ENCODE measurements at places on chromosomes 13 and 19.
A peak's percentile ranks its signal among the peaks of the same experiment; 100 is the strongest.

DNA sequence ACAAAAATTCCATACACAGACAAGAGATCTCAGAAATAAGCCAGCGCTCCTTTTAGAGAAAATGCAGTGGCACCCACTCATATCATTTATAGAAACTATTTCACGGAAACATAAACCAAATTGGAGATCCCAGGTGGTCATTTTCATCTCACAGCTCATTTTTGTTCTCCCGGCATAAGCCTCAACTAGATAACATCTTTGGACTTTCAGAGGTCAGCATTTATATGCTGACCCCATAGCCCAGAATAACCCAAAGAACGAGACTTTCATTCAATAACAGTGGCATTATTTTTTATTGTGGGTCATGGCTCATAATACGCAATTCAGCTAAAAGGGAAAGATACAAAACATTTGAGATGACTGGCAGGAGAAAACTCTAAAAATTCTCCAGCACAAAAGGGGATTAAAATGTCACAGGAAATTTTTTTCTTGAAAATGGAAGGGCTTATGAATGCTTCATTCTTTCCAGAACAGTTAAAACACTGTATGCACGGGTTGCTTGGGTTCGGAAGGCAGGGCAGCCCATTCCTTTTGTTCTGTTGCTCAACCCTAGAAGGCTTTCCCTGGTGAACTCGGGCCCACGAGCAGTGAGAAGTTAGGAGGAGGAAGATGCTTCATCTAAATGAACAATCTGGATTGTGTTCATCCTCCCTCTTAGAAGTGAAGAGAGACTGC is 24.0 kb downstream of the STARD13 start:
- DNase-seq, result no peak

GRCh38 chr19:34217952-34218817 is 36.2 kb upstream of the GARRE1 start:
- DNase-seq, result peak; percentile 77

DNA sequence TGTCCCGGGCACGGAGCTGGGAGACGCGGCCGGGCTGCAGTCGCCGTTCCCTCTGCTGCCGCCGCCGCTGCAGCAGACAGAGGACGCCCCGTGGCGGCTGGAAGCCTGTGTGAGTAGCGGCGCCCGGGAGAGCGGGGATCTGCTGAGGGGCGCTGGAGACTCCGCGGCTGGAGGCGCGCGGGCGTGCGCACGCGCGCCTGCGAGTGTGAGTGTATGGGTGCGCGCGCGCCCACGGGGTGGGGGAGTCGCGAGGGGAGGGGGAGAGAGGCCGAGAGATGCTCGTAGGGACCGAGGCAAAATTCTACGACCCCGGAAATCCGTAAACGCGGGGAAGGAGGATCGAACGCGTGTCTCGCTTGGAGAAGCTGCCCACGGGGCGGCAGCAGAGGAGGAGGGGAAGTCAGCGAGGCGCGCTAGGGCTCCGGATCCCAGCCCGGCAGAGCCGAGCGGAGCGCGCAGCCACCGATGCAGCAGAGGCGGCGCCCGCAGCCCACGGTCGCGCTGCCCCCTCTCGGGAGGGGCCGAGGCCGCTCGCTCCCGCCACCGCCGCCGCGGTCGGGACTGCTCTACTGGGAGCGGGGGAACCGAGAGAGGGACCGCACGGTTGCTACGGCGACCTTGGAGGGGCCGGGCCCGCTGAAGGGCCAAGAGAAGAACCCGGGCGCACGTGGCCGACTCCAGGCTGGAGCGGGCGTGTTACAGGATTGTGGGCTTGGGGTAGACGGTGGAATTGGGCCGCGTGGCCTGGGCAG is at the start of gene ENOX1:
Gene ENOX1 (minus strand): TSS at position 207 of the 752 bp plus-strand sequence.
- no peak for DNase-seq

DNA sequence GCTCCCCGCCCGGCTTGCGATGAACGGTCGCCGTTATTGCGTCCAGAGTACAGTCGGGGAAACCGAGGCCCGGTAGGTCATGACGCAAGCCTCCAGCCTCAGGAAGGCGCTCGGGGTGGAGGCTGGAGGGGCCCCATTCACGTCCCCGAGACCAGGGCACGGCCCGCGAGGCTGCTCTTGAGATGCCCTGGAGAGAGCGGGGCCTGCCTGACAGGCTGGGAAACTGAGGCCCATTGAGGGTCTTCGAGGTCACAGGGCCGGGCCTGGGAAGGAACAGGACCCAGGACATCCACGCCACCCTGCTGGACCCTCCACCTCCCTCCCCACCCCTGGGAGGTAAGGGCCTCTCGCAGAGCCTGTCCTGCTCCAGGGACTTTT is 367 bp downstream of the NDUFS7 start:
- DNase-seq, result no peak

DNA sequence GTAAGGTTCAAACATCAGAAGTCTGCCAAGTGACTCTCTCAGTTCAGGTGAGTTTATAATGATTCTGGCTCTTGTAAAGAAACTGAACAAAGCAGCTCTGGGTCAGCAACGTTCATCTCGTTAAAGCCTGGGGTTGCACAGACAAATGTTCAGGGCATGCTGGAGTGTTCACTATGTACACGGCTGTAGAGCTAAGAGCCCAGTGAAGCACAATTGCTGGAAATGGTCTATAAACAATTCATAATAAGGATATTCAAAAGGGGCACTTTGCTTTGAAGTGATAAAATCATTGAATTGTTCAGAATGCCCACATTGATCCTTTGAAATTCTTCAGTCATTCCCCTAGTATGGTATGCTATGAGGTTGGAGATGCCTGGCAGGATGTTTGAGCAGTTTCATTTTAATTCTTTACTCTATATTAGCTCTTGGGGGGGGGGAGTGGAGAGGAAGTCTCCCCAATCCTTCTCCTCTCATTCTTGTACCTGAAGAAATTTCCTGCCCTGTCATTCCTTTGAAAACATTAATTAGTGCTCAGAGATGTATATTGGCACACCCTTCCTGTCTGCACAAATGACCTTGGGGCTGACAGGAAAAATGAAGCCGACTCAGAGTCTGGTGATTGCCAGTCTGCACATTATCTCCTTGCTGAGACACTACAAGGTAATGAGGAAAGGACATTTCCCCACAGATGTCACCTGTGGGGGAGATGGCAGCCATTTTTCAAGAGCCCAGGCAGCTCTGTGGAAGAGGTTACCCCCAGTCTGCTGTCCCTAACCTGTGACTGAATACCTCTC is 145.5 kb downstream of the DLEU7 start:
- DNase-seq, result no peak

GRCh38 chr13:74064805-74065312 is 69.3 kb downstream of the KLF12 start:
- no peak for DNase-seq

DNA sequence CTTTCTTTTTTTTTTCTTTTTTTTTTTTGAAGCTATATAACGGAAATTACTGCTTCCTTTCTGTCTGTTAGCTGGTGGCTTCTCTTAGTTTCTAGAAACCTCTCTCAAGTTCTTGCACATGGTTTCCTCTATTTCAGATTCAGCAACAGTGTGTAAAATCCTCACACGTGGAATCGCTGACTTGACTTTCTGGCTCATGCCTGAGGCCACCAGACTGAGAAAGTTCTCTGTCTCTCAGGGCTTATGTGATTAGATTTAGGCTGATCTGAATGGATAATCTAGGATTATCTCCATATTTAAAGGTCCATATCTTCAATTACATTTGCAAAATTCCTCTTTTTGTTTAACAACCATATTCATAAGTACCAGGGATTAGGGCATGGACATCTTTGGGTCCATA is 856.3 kb upstream of the SLITRK6 start:
- no peak for DNase-seq

- DNase-seq, result no peak
These were observed 72.0 kb downstream of the RUBCNL start for GRCh38 chr13:46315036-46315435.

GRCh38 chr13:80486402-80486801 is 145.5 kb upstream of the SPRY2 start:
- no peak for DNase-seq

GRCh38 chr19:46392252-46392801 is 21.0 kb downstream of the CCDC8 start:
- no peak for DNase-seq

GRCh38 chr13:31528176-31528575 is 211.2 kb upstream of the RXFP2 start:
- DNase-seq, result no peak

- peak; percentile 72 for DNase-seq
These were observed 32.7 kb upstream of the FLT1 start for GRCh38 chr13:28527629-28528028.

- DNase-seq, result no peak
These were observed 39.1 kb upstream of the SLC7A9 start for GRCh38 chr19:32908641-32909190.

DNA sequence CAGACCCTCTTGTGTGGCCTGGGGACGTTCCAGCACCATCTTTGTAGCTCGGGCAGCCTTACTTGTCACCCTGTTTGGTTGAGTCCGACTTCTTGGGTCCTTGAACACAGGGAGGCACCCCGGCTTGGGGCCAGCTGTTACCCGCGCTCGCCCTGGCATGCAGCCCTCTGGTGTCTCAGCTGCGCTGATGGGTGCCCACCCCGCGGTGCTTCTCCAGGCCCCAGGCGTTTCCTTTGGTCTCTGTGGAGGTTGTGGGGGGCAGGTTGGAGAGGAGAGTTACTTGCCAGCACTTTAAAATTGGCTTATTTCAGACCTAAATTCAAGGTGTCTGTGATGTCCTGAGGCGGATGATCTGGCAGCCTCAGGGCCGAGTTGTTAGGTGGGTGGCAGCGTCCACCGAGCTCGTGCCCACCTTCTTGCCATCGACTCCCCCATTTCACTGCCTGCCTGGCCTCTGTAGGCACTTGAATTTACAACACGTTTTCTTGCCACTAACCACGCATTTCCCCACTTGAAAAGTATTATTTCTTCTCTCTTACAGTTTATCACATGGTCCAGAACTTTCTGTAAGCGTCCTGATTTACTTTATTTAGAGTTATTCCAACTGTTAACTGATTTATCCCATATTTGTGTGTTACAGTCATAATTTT is 16.9 kb downstream of the UBAC2 start:
- DNase-seq, result no peak

DNA sequence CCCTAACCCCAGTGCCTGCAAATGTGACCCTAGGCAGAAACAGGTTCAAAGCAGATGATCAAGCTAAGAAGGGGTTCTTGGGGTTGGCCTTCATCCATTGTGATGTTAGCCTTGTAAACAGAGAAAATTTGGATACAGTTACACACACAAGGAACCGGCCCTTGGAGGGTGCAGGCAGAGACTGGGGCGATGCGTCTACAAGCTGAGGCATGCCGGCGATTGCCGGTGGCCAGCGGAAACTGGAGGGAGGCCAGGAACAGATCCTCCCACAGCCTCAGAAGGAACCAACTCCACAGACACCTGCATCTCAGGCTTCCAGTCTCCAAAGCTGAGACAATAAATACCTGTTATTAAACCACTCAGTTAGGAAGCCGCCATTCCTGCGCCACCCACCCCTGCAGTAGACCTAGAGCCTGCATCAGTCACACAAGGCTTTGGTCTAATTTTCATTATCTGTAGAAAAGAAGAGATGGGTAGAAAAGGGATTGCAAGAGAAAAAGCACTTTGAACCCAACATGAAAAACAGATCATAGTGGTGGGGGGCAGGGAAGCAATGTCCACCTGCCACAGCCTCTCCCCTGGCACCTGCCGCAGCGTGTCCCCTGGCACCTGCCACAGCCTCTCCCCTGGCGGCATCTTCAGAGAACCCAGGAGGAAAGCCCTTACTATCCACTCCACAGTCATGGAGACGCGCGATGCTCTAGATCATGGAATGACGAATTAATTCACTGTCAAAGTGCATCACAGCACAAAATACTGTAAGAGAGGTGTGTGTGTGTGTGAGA is 119.7 kb upstream of the SOX1 start:
- DNase-seq, result no peak

GRCh38 chr19:16038196-16038695 is 38.0 kb upstream of the TPM4 start:
- no peak for DNase-seq

DNA sequence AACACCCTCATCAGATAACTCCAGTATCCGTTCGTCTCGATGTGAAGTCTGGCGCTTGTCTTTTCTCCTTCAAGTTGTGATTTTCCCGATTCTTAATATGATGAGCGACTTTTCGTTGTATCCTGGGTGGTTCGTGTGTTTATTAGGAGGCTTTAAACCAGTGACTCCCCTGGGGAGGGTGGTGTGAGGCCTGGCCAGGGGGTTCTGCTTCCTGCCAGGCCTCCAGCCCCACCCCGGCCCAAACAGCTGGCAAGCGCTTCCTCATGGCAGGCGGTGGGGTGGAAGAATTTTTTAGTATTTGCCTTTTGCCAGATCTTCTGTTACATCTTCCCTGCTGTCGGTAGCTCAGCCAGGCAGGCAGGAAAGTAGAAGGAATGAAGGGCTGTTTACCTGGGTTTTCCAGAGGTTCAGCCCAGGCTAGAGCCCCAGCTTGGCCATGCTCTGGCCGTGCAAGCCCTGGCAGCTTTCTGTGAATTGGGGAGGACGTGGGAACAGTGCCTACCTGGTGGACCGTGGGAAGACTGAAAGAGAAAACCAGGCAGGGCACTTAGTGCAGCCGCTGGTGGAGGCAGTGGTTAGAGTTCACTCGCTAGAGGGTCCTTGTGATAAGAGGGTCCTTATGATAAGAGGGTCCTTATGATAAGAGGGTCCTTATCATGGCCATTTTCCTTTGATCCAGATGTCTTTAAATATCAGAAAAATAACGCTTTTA is 37.7 kb upstream of the DCUN1D2 start:
- DNase-seq, result no peak

- DNase-seq, result no peak
These were observed 22.4 kb downstream of the OLFM2 start for GRCh38 chr19:9914001-9914314.

DNA sequence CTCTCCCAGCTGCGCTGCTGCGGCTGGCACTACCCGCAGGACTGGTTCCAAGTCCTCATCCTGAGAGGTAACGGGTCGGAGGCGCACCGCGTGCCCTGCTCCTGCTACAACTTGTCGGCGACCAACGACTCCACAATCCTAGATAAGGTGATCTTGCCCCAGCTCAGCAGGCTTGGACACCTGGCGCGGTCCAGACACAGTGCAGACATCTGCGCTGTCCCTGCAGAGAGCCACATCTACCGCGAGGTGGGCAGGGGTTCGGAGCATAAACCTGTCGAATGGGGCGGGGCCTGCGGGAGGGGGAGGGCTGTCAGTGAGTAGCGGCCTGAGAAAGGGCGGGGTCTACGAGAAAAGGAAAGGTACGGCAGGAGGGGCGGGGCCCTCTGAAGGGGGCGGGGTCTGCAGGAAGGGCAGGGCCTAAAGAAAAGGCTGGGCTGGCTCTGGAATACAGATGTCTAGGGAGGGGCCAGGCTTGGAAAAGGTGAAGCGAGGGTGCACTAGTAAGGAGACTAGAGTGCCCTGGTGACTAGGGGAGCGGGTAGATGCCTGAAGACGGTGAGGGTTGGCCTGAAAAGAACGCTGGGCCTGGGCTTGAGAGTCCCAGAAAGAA is 3.6 kb downstream of the CD37 start:
- DNase-seq, result peak; percentile 47

DNA sequence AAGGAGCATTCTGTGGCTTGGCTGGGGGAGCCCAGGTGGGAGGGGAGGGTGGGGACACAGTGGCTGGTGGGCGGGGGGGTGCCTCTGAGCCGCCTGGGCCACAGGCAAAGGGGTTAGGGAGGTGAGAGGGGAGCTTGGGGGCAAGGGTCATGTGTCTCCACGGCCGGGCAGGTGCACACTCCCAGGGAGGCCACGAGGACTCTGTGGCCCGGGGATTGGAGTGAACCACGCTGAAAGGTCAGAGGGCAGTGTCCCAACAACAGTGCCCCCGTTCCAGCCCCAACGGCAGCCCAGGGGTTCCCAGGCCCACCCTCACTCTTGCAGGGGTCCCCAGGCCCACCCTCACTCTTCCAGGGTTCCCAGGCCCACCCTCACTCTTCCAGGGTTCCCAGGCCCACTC is 9.6 kb downstream of the C2CD4C start:
- DNase-seq, result no peak

All from CD4-positive, alpha-beta T cell treated with Interleukin-4 for 1 hour (primary cell).